ENCODE measurements at places on chromosomes 6 and 20.

- no peak for DNase-seq
Observed at GRCh38 chr20:9311132-9311531, 203.3 kb upstream of the LAMP5 start.

DNA sequence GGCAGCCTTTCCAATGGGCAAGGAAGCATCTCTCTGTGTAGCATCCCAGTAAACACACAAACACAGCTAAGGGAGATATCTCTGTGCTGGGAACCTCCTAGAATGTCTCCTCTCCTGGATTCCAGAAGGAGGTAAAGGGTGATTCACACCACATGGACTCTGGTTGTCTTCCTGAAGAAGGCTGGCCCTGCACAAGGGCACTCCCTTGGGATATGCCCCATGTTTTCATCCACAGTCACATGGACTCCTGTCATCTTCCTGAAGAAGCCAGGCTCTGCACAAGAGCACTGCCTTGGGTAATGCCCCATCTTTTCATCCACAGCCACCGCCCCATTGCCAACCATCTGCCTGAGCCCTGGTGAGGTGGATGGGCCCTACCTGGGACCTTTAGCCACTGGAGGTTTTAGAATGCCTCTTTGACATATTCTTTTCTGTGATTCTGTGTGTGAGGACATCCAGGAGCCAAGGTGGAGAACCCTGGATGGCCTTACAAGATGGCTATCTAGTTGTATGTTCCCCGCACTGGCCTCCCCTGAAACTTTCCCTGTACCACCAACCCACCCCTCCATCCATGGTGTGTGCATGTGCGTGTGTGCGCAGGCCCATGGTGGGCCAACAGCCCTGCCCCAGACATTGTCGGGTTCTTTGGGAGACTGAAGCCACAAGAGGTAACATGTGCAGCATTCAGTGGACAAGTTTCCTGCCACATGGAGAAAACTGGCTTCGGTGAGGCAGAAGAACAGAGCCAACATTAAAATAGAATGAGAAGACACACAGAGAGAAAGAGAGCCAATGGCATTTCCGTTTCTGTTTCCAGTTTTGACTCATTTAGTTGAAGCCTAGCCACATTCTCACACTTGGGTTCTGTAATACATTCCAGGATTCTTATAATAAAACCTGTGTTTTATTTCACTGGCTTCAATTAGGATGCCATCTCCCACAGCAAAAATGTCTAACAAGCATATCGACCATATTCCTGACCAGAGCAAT lies 110.2 kb upstream of the CST7 start:
- no peak for DNase-seq

GRCh38 chr6:30411515-30412207 lies 66.7 kb downstream of the RPP21 start:
- no peak for DNase-seq

GRCh38 chr20:13717631-13718044 lies 67.1 kb downstream of the ESF1 start:
- DNase-seq: no peak

DNA sequence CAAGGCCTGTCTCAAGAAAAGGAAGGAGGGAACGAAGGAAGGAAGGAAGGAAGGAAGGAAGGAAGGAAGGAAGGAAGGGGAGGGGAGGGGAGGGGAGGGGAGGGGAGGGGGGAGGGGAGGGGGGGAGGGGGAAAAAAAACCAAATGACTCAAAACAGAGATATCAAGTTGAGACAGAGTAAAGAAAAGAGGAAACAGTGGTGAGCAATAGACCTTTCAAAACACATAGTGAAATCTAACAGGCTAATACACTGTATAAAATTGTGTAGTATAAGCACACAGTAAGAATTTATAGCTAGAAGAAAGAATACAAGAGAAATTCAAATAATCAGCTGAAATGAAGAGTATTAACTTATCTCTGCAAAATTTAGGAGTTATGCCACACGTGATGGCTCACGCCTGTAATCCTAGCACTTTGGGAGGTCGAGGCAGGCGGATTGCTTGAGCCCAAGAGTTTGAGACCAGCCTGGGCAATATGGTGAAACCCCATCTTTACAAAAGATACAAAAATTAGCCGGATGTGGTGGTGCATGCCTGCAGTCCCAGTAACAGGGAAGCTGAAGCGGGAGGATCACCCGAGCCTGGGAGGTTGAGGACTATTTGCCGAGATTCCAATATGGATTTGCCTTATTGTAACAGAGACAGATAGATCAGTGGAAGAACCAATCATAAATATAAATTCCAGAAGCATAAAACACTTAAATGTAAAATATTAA lies 123.2 kb downstream of the PRND start:
- no peak for DNase-seq

DNA sequence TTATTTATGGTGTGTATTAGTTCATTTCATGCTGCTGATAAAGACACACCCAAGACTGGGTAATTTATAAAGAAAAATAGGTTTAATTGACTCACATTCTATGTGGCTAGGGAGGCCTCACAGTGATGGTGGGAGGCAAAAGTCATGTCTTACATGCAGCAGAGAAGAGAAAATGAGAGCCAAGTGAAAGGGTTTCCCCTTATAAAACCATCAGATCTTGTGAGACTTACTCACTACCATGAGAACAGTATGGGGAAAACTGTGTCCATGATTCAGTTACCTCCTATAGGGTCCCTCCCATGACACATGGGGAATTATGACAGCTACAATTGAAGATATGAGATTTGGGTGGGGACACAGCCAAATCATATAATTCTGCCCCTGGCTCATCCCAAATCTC lies 150.0 kb upstream of the AHI1 start:
- no peak for DNase-seq
